ENCODE measurements at places on chromosomes 7 and 10.

DNA sequence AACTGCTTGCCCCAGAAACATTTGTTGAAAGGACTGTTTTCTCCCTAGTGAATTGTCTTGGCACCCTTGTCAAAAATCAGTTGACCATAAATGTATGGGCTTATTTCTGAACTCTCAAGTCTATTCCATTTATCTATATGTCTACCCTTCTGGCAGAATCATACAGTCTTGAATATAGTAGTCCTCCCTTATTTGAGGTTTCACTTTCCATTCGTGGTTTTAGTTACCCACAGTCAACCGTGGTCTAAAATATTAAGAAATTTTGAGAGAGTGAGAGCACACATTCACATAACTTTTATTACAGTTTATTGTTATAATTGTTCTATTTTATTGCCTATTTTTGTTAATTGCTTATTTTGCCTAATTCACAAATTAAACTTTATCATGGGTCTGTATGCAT is 17.4 kb upstream of the CEP41 start:
- no peak overlapping the region for H3K4me3 ChIP-seq
- H3K36me3 ChIP-seq = no peaks in the 10 kb centered on the region
- no peaks in the 10 kb centered on the region for H3K4me1 ChIP-seq
- H3K27me3 ChIP-seq = peaks cover 38% of the 10 kb centered on the region
- no peak for DNase-seq
- H3K27ac ChIP-seq = no peak overlapping the region

DNA sequence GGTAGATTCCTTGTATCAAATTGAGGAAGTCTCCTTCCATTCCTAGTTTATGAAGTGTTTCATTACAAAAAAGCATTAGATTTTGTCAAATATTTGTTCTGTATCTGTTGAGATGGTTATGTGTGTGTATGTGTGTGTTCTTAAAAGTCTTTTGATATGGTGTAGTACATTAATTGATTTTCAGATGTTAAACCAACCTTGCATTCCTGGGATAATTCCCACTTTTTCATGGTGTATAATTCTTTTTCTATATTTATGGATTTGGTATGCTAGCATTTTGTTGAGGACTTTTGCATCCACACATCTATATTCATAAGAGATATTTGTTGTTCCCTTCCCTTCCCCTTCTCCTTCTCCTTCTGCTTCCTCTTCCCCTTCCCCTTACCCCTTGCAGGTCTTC is 8.9 kb upstream of the GIMAP8 start:
- peaks cover 25% of the 10 kb centered on the region for H3K27me3 ChIP-seq
- no peak overlapping the region for H3K4me3 ChIP-seq
- no peak for DNase-seq
- H3K4me1 ChIP-seq = no peaks in the 10 kb centered on the region
- no peak overlapping the region for H3K27ac ChIP-seq

DNA sequence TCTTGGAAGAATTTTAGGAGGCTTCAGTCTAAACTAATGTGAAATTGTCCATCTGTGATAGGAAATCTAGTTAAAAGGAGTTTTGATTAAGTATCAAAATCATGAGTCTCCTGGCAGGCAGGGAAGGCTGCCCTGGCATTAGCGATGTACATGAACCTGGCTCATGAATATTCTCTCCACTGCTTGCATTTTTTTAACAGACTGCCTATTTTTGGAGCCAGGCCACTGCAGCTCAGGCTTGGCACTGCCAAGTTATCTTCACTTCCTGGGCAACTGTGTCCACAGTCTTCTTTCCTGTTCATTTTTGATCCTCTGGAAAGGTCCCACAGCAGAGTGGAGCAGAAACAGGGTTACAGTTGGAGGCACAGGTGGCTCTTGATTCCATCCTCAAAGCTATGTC is 7.0 kb downstream of the GPR26 start:
- no peaks in the 10 kb centered on the region for H3K4me1 ChIP-seq
- H3K4me3 ChIP-seq = no peak overlapping the region
- no peak for DNase-seq

GRCh38 chr7:132394283-132395198 is 181.7 kb downstream of the PLXNA4 start:
- peaks cover 62% of the 10 kb centered on the region for H3K27me3 ChIP-seq
- no peak overlapping the region for H3K4me3 ChIP-seq
- H3K36me3 ChIP-seq = no peaks in the 10 kb centered on the region
- H3K27ac ChIP-seq = no peak overlapping the region
- H3K4me1 ChIP-seq = no peaks in the 10 kb centered on the region

GRCh38 chr7:80581486-80582260 is 56.8 kb upstream of the CD36 start:
- H3K4me1 ChIP-seq = peaks cover 9% of the 10 kb centered on the region
- no peak overlapping the region for H3K27ac ChIP-seq

Measured in Calu3 (cell line).